ENCODE measurements at places on chromosomes 1 and 21. TPM values are rescaled to one million over a fixed set of nuclear protein-coding genes. Genes with fewer than 3 reads are reported as not detected.

GRCh38 chr1:5981009-5981380 lies 11.2 kb downstream of the NPHP4 start:
- DNase-seq, result no peak

DNA sequence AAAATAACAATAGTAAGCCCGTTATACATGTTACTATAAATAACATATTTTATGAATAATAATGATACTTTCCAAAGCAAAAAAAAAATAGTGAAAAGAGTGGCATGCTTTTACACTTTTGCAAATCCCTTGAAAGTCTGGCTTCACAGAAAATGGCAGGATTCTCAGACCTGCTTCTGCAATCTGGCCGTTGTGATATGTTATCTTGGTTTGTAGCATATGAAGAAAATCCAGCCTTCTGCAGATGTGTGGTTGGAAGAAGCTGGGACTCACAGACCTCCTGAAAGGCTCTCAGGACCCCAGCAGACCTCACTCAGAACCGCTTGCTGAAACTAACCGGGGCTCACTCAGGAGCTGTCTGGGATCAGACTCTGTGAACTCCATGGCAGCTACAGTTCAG lies 256.0 kb upstream of the TMEM51 start:
- DNase-seq, result no peak

DNA sequence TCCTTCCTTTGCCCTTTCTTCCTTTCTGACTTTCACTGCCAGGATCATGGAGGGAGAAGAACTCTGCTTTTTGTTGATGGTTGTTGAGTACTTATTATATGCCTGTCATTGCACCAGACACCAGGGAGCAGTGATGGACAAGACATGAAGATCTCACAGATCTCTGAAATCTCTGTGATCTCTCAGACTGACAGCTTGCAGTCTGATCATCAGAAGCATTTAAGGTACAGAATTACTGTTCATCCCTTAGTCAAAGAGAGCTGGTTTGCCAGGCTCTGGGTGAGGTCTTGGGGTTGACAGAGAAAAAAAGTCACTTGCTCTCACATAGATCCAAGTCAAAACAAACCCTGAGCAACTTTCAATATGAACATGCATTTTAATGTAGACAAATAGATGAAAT lies 299.5 kb upstream of the FMN2 start:
- no peak for DNase-seq

GRCh38 chr21:32131960-32132359 lies 146.9 kb downstream of the MIS18A start:
- DNase-seq, result no peak

- DNase-seq, result no peak
These were observed 48.2 kb downstream of the SLC9C2 start for GRCh38 chr1:173554541-173555250.

DNA sequence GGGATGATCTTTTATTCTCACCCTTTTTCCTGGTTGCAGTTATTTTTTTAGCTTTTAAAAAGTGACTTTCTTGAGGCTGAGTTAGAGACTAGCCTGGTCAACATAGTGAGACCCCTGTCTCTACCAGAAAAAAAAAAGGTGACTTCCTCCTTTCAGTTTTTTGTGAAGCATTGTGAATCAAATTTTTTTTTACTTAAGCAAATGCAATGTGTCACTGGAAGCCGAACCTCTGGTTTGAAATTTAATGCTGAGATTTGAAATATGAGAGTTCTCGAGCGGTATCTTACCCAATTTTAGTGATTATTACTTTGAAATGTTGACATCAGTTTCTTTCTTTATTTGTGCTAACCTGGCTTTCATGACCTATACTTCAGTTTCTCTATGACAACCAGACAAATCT lies 3.6 kb downstream of the CAP1 start:
- no peak for DNase-seq

- DNase-seq, result no peak
These were observed 16.4 kb upstream of the SLC44A3 start for GRCh38 chr1:94803517-94804441.

DNA sequence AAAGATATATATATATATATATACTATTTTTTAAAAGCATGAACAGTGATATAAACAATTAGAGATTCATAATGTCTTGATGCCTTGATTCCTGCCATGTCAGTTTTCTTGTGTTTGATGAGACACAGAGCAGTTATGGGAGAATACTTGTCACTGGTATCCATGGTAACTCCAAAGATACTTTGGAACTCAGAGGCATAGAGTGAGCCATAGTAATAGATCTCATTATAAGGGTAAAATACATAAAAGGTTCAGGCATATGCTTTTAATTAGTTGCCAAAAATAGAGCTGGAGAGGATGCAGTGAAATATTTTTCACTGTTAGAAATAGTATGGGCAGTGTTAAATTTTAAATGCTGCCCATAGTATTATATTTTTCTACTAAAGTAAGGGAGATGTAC lies 134.1 kb downstream of the SYT14 start:
- DNase-seq, result no peak

DNA sequence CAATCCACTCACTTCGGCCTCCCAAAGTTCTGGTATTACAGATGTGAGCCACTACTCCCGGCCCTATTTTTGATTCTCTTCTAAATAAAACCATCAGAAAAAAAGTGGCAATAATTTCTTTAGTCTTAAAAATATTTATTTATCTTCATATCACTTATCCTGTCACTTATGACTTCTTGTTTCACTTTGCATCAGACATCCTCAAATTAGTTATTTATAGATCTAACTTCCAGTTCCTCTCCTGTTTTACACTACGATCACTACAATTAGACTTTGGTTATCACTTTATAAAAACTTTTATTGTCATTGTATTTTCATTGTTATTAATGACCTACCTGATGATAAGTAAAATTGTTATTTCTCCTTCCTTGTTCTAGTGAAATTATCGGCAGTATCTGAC lies 783.4 kb upstream of the BRINP3 start:
- DNase-seq, result no peak

The FAM43B gene
- total RNA-seq, result not detected

The HSD3B2 gene
- total RNA-seq, result 2.6 TPM

All from T-cell (primary cell).